ENCODE measurements at places on chromosomes 13 and 19. TPM values are rescaled to one million over a fixed set of nuclear protein-coding genes. Genes with fewer than 3 reads are reported as not detected.

- no peak for DNase-seq
These were observed 67.2 kb upstream of the FNDC3A start for GRCh38 chr13:48908381-48909055.

- DNase-seq, result no peak
These were observed 152.2 kb downstream of the DCT start for GRCh38 chr13:94327318-94327717.

DNA sequence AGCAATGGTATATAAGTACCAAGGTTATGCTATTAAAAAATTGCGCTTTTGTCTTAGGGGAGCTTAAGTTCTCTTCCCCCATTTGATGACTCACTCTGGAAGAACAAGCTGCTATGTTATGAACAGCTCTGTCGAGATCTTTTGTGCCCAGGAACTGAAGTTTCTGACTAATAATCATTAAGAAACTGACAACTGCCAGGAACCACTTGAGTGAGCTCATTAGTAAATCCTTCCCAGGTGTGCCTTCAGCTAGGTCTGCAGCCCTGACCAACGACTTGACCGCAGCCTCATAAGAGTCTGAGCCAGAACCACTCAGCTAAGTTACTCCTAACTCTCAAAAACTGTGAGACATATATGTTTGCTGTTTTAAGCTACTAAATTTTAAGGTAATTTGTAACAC is 147.8 kb downstream of the SLITRK6 start:
- no peak for DNase-seq

- DNase-seq, result no peak
These were observed 154.3 kb downstream of the FGF9 start for GRCh38 chr13:21825186-21825585.

GRCh38 chr19:58581227-58582141 is 8.3 kb upstream of the MZF1 start:
- DNase-seq, result peak; percentile 96

NKPD1 gene
- total RNA-seq, result not detected

ZNF723 gene
- not detected for total RNA-seq
